ENCODE measurements at places on chromosomes 11 and 22.

DNA sequence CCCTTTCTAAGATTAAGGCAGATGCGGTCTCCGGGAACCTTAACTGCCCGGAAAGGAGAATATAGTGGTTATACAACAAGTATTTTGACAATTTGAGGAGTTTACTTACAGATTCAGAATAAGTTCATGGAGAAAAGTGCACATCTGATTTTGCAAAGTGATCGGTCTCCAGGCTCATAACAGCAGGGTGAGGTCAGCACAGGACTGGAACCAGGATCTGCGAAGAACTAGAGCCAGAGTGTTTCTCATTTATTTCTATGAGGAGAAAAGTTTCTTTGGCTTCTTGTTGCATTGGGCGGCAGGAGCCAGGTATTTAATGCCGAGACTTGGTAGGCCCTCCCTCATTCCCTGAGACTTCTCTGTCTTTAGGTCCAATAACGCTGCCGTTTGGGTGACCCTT is 3.7 kb downstream of the ADAMTS15 start:
- DNase-seq, result no peak

GRCh38 chr11:1650918-1651262 is 21.3 kb downstream of the KRTAP5-5 start:
- no peak for DNase-seq

DNA sequence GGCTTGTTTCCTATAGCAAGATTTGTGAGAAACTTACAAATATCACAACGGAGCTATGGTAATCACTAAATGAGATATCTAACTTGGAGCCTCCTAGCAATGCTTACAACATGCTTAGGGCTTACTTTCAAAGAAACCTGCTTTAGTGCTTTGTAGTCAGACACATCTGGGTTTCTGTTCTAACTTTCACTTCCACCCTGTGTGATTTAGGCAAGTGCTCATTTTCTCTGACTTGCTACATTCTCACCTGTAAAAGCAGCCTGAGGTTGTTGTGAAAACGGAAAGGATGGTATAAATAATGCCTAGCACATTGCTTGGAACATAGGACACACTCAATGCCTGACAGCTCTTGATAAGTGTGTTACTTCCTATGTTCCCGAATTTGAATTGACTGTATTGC is 45.6 kb downstream of the LRRC4C start:
- DNase-seq, result peak; percentile 17

DNA sequence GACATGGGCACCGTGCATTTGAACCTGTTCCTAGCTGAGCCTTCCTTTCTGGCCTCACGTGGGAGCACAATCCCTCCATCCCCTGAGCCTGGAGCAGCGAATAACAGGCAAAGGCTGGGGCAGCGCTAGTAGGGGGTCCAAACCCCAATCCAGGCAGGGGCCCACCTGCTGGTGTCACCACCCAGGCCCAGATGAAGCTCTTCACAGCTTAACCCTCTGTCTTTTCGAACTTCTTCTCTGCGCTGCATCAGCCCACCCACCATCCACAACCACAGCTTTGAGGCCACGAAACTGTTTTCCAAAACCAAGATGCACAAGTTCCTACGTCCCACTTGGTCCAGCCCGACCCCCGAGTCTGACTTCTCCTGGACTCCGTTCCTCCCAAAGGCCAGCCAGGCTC is 11.5 kb downstream of the KCNC1 start:
- no peak for DNase-seq

DNA sequence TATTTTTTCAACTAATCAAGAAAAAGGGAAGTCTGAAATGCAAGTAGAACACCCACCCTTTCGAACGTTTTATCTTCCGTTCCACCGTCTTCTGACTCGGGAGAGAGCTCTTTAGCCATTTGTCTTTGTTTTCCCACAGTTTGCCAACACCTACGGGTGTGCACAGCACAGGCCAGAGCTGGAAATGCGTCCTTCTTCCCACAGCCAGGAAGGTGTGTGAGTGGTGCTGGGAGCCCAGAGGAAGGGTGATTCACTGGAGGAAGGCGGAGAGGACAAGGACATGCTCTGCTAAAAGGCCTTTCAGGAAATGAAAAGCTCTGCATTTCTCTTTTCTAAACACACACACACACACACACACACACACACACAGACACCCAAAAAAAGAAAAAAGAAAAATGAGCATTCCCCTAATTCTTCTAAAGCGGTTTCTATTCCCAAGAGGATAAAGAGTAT is 18.5 kb downstream of the ENDOD1 start:
- no peak for DNase-seq

Data from GM20000 (cell line).